Fibroblast of skin of right biceps (primary cell): ENCODE measurements at places on chromosomes 16 and 17.

DNA sequence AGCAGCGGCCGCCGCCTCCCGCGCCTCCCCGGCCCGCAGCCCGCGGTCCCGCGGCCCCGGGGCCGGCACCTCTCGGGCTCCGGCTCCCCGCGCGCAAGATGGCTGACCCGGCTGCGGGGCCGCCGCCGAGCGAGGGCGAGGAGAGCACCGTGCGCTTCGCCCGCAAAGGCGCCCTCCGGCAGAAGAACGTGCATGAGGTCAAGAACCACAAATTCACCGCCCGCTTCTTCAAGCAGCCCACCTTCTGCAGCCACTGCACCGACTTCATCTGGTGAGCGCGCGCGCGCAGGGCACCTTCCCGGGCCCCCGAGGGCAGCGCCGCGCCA is 258 bp downstream of the PRKCB start:
- DNase-seq, result no peak

- DNase-seq, result peak; percentile 69
Observed at GRCh38 chr16:2969545-2970521, 685 bp downstream of the PAQR4 start.

DNA sequence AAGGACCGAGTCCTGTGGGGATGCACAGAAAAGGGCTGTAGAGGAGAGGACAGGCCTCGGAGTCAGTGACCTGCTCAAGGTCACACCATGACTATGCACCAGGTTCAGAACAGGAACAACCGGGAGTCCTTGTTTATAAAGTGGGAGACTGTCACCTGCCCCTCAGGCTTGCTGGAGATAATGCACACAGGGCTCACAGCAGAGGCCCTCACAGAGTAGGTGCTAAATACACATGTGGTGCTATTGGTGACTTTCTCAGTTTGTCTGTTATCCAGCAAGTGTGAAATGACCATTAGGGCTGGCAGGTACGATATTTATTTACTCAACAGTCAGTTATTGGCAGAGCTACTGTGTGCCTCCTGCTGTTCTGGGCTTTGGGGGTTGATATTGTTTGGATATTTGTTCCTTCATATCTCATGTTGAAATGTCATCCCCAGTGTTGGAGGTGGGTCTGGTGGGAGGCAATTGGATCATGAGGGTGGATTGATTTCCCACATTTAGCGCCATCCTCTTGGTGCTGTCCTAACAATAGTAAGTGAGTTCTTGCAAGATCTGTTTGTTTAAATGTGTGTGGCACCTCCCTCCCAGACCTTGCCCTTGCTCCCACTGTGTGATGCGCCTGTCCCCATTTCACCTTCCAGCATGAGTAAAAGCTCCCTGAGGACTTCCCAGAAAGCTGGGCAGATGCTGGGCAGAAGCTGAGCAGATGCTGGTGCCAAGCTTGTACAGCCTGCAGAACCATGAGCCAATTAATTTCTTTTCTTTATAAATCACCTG is 162.1 kb upstream of the MPHOSPH6 start:
- DNase-seq, result no peak

DNA sequence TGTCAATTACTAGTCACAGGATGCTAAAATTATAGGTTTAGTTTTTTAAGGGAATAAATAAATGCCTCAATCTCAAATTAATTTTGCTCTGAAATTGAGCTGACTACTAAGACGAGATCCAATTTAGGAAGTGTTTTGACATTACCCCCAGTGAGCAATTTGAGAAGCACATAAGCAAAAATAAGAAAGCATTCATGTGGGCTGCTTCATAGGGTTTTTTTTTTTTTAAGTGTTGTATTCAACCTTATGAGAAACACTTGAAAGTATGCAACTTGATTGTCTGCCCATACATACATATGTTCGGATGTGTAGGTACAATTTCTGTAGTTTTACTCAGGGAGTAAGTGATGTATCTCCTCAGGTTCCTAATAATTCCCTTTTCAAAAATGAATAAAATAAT is 77.6 kb downstream of the PRKCA start:
- peak; percentile 61 for DNase-seq

- DNase-seq, result peak; percentile 59
Observed at GRCh38 chr17:29243792-29244191, 2.9 kb upstream of the CRYBA1 start.

DNA sequence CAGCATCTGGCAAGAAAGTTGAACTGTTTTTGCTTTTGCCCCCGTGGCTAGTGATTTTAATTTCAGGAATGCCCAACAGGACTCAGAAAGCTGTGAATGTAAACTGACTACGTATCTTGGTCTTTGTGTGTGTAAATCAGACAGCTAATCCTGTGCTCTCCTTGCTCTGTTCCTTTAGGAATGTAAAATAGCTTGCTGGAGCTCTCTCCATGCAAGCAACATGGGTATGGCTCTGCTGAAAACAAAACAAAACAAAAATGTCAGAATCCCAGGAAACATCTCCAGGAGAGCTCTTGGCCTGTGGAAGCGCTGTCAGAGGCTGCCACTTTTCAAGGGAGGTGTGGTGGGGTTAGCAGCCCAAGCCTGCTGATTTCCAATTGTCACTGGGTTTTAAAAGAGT is 161.8 kb upstream of the NOG start:
- no peak for DNase-seq

DNA sequence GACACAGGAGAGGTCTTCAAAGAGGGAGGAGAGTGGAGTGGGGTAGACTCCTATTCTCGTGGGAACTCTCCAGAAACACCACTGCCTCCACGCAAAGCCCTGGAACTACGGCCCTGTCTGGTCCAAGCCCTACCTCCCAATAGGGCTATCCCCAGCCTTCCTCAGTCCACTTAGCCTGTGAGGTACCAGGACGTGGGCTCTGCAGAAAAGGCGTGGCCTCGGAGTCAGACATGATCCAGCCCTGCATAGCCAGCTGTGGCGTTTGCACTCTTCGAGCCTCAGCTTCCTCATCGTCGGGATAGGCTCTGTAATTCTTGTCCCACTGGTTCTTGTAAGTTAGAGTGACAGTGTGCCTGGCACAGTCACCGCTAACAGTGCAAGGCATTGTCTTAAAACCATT is 13.8 kb downstream of the ENDOV start:
- DNase-seq, result no peak

- no peak for DNase-seq
Observed at GRCh38 chr17:43665937-43666236, 4.2 kb upstream of the MEOX1 start.

GRCh38 chr17:50686494-50687199 is 21.1 kb downstream of the ANKRD40 start:
- peak; percentile 91 for DNase-seq

DNA sequence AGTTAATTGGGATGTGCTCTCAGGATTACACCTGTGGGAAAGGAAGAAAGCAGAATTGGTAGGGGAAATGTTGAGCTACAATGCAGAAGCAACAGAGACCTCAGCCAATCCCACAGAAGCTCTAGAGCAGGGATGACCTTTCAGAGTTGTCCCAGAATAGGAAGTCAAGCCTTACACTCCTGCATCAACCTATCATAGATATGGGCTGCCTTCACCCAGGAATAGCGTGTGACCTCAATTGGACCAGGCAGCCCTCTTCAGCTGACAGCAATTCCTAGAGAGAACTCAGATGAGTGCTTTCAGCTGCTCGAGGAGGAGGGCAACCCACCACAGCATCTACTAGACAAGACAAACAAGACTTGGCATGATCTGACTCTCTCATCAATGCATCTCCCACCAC is 189.7 kb downstream of the TMEM132E start:
- DNase-seq, result no peak

DNA sequence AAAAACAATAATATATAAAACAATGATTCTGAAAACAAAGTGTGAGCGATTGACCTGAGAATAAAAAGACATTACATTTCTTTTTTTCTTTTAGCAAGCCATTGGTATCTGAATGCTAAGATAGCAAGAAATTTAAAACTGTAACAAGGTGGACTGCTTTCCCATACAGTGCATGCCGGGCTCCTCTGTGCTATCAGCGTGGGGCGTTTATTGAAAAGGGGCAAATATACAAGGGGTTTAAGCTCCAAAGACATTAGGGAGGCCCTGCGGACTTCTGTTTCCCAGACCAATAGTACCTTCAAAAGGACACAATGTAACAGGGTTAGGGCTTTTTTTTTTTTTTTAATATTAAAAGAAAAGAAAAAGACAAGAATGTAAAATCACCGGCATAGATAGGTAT is 261.3 kb downstream of the ZFHX3 start:
- no peak for DNase-seq

GRCh38 chr17:48907713-48908046 is 527 bp upstream of the UBE2Z start:
- DNase-seq, result peak; percentile 48

DNA sequence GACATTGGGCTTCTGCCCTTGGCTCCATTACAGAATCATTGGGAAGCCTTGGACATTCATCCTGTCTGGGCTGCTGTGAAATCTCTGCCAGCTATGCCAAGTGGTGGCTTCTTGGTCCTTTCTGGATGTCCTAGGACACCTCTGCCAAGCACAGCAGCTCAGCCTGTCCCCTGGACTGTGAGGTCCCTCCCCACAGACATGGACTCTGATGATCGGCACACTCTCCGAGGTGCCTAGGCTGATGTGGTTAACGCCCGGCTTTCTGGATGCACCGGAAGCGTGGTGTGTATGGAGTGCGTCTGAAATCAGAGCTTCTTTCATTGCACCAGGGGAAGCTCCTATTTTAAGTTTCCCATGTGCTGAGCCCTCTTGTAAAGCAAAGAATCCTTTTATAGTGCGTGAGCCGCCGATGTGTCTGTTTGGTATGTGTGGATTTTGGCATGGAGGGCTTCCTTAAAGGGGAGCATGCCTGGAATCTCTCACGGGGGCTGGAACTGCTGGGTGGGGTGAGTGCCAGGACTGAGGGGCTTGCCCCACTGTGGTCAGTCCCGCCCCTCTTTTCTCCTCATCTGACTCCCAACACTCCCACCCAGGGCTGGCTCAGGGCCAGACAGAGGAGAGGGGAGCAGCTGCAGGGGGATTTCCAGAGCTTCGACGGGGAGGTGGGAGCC is 7.0 kb upstream of the ARHGAP23 start:
- peak; percentile 84 for DNase-seq

GRCh38 chr16:64659866-64660265 is 462.0 kb downstream of the CDH11 start:
- peak; percentile 40 for DNase-seq

DNA sequence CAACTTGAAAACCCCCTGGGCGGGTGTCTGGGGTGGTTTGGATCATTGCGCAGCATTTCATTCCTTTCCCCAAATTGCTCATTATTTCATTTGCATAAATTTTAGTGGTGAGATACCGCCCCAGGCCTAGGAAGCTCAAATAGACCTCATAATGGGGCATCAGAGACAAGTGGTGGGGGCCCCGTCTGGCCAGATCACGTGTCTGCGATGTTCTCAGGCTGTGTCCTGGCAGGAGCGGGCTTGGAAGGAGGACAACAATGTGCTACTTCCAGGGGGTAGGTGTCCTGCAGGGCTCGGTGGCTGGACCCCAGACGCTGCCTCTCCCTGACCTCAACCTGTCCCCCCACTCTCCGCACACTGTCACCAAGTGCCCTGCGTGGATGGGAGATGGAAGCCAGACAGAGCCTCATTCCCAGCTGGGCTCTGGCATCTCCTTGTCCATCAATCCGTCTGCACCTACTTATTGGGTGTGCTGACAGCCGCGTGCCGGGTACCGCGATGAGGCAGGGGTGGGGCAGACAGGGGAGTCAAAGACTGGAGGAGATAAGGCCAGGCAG is 116.9 kb downstream of the NTN1 start:
- DNase-seq, result peak; percentile 26

DNA sequence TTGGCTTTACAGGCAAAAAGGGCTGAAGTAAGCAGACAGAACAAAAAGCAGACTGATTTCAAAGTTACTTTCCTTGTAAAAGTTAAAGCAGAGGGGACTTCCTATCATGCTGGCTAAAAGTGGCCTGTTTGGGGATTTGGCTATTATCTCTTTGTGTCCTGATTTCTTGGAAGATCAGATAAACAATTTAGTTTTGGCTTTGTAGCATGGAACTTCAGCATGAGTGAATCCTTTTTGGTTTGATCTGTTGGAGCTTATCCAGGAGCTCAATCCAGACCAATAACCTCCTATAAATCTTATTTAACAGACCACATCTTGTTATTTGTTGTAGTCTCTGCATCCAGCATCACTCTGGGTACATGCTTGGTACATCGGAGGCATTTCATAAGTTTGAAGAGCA is 8.9 kb upstream of the RNF112 start:
- DNase-seq, result no peak

GRCh38 chr16:56506941-56507340 is 12.9 kb downstream of the BBS2 start:
- peak; percentile 74 for DNase-seq

DNA sequence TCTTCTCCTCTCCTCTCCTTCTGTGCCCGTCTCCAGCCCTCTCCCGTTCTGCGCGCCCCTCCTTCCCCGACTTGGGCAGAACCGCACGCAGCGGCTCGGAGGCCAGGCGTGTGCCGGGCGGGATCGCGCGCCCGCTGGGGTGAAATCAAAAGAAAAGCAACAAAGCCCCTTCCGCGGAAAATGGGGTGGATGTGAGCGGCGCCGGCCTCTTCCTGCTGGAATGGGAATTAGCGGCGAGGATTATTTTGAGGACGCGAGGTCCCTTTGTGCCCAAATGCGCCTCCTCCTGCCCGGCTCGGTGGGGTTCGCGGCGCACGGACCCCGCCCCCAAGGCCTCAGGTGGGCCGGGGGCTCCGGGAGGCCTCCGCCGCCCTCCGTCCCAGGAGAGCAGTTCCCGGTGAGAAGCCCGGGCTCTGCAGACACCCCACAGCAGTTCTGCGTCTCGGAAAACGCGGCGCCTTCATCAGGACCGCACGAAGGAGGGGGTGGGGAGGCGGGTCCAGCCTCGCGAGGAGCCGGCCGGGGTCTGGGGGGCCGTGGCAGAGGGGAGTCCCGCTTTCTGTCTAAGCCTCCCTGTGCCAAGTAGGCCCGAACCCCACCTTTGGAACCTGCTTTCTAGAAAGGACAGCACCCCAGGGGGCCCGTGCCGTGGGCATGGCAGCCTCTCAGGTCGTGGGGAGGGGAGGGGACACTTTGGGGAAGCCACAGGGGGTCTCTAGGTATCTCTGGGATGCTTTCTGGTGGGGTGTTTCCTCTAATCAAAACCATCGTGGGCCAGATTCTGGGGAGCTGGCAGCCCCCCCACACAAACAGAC is 91.0 kb upstream of the CBX4 start:
- DNase-seq, result no peak

DNA sequence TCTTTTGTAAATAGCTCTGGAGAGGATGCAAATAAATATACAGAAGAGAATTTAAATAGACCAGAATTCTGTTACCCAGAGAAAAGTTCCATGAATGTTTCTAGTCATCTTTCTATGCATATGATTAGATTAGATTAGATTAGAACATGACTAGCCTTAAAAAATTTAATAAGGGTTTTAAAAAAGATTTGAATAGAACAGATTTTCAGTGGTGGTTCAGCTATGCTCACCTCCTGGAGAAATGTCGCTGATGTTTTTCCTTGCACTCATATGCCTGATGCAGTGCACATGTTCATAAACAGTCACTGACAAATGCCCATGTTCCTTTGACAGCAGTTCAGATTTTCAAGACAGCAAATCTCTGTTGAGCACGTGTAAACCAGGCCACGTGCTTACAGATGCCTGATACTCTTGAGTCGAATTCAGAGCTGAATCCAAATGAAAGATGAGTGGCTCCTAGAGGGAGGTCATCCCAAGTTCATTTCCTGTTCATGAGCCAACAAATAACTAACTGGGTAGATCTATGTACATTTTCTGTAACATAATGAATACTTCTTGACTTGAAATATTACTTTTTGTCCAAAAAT is 19.9 kb upstream of the RAB11FIP4 start:
- peak; percentile 77 for DNase-seq
